ENCODE measurements at places on chromosomes 1 and 21. TPM values are rescaled to one million over a fixed set of nuclear protein-coding genes. Genes with fewer than 3 reads are reported as not detected.

- DNase-seq = no peak
These were observed 8.8 kb downstream of the ASAP3 start for GRCh38 chr1:23475134-23475628.

DNA sequence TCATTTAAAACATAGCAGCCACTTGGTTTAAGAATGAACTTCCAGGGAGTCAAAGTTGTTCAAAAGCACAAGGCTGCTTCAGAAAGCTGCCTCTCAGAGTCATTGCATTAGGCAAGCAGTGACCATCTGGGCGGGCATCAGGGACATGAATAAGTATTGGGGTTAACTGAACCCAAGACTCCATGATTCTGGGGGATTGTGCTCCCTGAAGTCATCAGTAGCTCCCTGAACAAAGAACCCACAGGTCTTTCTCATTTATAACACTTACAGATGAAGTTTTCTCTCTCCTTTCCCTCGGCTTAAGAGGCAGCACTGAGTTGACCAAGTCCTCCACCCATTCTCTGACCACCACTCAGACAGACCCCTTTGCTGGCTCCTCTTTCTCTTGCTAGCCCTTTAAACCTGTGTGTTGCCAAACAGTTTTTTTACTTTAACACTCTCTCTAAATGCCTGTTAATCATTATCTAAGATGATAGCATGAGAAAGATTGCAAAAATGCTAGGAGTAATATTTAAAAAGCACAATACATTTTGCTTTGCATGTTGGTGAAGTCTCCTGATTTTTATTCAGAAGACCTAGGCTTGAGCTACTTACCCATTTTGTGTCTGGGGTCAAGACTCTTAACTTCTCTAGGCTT is 77.0 kb upstream of the ARHGAP29 start:
- no peak for DNase-seq

- DNase-seq = no peak
These were observed 52.1 kb downstream of the ACBD3 start for GRCh38 chr1:226134170-226135058.

GRCh38 chr1:54408147-54409066 is 2.2 kb upstream of the SSBP3 start:
- no peak for DNase-seq

DNA sequence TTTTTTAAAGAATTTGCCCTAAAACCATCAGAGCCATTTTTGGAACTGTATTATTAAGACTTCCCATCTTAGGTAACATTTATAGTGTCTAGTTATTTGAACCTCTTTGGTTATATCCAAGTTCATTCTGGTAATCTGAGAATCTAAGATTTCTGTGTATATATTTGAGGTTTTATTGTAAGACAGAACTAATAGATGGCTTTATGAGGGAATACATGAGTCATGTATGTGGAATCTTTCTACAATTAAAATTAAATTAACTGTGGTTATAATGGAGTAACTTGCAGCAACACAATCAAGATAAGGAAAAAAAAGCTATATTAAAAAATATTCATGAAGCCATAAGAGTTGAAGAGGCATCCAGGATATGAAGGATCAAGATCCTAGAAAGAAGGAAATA is 92.1 kb downstream of the UBE2U start:
- DNase-seq = no peak

DNA sequence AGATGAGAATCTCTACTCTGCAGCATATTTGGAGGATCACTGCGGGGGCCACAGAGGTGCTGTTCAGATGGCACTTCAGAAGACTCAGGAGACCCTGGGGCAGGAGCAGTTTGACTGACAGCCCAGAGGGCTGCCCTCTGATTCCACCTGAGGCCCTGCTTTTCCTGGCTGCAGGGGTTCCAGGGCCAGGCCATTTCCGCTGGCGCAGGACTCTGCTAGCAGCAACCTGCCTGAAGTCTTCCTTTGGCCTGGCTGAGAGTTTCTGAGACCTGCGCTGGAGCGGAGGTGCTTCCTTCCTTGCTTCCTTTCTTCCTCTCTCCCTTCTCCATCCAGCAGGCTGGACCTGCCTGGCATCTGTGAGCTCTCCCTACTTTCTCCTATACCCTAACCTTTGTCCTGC is 11.8 kb downstream of the PCSK9 start:
- no peak for DNase-seq

DNA sequence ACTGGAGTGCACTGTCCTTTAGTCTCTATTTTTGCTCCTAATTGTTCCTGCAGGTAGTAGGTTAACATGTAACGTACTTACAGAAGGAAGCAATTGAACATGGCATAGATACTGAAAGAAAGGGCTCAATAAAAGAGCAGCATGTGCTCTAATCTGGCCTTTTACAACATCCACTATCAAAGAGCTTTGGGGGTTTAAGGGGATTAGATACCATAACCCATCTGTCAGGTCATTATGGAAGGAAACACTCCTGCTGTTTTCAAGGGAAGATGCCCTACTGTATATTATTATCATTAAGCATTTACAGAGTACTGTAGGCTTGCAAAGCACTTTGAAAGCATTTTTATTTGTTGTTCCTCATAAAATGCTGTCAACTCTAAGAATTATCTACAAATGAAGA is 152.8 kb downstream of the TTLL7 start:
- DNase-seq = no peak

- DNase-seq = no peak
These were observed 19.4 kb downstream of the NTPCR start for GRCh38 chr1:232969799-232970198.

- DNase-seq = no peak
These were observed 407.8 kb upstream of the DAB1 start for GRCh38 chr1:57831624-57832023.

DNA sequence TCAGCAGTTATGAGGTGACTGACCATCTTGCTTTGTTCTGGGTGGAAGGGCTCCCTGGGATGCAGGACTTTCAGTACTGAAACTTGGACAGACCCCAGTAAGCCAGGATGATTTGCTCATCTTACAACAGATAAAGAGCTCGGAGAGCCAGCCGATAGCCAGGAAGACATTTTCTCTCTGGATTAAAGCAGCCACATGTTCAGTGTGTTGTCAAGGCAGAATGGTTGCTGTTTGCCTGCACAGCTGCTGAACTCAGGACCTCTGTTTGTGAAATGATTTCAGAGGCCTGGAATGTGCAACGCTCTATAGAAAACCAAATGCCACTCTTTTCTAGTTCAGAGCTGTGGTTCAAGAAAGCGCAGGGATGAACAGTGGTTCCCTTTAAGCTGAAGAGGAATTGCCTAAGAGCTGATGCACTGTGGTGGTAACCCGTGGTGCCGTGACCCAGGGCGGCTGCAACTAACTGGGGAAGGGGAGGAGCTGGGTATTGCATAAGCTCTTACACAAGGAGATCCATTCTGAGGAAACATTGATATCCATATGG is 40.7 kb downstream of the CASQ2 start:
- DNase-seq = peak; percentile 45

DNA sequence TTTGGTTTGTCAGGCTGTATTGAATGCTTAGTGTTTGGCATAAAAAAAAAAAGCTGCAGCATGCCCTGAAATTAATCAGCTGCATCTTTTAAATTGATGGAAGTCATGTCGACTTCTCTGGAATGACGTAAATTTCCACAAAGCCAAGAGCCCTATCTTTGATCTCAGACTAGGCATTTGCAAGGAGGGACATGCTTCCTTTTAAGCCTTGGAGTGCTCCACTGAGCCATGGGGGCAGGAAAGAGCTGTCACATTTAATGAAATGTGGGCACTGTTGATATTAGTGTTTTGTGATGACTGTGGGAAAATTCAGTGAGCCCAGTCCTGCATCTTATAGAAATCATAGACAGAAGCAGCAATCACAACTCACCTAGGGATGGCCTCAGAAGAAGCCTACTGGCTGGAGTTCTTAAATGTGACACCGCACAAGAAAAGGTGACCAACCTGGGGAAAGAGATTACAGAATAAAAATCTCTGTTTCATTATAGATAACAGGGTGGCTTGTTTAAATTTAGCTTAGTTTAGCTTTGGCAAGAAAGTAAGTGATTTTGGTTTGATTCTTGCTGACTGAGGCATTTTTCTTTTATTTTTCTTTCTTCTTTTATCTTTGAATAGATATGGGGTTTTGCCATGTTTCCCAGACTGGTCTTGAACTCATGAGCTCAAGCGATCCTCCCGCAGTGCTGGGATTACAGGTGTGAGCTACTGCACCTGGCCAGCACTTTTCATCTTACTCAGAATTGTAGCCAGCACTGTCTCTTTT is 188.2 kb downstream of the HHAT start:
- no peak for DNase-seq

DNA sequence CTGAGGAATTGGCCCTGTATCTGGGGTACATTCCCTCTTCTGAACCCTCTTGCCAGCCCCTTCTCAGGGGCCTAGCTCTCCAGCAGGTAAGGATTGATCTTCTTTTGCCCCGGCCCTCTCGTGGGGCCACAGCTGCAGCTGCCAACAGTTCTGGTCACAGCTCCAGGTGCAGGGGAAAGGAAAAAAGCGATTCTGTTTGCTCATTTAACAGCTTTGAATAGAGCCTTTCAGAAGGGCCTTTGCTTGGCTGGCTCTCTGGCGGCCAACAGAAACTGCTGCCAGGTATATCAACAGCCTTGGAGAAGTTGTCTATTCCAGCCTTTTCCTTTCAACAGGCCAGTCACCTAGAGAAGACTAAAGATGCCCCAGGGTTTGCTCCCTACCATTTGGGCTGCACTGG is 16.1 kb upstream of the FMOD start:
- DNase-seq = no peak

DNA sequence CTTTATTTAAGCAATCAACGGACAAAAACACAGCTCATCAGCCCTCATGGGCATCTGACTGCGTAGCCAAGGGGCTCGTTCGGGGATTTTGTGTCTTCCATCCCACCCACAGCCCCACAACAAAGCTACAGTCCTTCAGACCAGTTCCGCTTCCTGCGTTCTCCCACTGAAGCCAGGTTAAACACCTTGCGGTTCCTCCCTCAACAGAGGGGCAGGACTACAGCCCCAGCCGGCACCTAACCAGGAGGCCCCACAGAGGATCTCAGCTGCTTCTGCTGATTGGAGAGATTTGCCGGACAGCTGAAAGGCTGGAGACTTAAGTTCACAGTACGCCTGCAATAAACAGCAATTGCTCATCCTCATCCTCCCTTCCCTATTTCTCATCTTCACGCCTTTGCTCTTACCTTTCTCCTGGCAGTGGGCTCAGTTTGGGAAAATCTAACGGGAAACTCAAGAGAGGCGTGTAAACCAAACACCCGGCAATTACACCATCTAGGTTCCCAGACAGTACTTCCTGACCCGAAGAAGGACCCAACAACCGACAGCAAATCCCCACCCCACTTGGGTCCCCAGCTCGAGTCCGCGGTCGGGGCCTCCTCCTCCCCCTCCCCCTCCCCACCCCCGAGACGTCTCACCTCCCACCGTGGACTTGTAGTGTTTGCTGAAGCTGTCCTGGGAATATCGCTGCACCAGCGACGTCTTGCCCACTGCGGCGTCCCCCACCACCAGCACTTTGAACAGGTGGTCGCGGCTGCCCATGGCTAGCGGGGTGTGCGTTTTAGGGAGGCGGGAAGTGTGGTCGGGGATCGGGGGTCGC is 876 bp downstream of the RAB29 start:
- no peak for DNase-seq

- DNase-seq = no peak
These were observed 20.6 kb downstream of the WASF2 start for GRCh38 chr1:27469334-27469733.

GRCh38 chr1:97348599-97349265 is 572.1 kb downstream of the DPYD start:
- DNase-seq = no peak

DNA sequence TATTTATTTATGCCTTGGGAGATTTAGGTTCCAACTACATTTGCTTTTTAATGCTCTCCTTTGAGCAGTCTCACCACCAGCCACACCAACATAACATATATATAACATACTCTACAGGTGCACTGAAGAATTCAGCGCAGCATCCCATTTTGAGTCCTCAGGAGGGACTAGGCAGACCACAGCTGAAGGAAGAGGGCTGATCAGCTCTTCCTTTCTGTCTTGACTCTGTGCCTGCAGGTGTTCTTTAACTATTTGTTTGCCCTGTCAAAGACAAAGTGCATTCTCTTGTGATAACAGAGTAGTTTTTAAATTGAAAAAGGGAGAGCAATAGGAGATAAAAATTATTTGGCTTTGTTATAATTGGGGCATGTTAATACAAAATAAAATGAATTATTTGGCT is 17.0 kb downstream of the HIPK1 start:
- DNase-seq = no peak

DNA sequence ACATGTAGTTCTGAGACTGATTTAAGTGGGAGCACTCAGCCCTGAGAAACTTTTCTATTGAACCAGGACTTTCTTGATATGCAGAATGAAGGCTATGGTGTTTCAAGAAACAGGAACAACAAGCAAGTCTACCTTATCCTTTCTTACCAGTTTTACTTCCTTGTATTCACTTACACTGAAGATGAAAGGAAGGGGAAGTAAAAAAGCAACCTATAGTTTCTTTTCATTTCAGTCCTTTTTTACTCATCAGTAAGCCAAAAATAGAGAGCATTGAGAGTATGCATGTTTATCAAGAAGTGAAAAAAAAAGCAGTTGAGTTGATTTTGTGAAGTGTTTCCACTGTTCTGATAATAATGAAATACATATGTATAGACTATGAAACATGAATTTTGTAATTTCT is 1010.3 kb downstream of the AMY1C start:
- no peak for DNase-seq

DNA sequence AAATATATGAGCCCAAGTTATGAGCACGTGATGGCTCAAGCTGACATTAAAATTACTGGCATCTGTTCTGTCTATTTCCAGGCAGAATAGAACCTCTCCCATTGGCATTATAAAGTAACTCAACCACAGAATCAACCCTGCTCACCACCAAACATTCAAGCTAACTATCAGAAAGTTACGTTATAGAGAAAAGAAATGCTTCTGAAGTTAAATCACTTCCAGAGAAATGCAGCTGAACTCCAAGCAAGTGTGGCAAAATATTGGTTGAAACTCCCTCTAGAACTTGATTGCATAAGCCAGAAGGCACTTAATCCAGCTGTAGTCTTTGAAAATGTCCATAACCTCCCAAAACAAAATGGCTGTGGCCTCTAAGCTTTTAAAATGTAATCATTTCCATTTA is 36.2 kb upstream of the UBE2U start:
- no peak for DNase-seq

DNA sequence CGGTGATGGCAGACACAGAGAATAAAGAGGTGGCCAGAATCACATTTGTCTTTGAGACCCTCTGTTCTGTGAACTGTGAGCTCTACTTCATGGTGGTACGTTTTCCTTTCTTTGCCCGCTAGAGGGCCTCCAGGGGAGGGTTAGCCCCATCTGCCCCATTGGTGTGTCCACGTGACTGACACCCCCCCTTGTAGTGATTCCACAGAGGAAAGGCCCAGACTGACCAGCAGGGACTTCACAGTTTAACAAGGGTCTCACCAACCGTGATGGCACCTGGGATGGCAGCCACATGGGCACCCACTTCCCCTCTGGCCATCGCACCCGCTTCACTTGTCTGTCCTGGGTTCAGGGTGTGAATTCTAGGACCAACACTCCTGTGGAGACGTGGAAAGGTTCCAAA is 22.3 kb upstream of the SARS1 start:
- DNase-seq = no peak

GRCh38 chr1:112710586-112710985 is 3.7 kb upstream of the RHOC start:
- DNase-seq = no peak

GRCh38 chr1:150553392-150554085 is 4.3 kb downstream of the ADAMTSL4 start:
- no peak for DNase-seq

- DNase-seq = no peak
These were observed 16.5 kb upstream of the OVAAL start for GRCh38 chr1:180542113-180542837.

The PLOD1 gene
- total RNA-seq = 93.9 TPM

Data from urinary bladder (tissue), 4 donors.